Suprapubic skin (tissue), 4 donors: ENCODE measurements at places on chromosomes 3 and 15.

DNA sequence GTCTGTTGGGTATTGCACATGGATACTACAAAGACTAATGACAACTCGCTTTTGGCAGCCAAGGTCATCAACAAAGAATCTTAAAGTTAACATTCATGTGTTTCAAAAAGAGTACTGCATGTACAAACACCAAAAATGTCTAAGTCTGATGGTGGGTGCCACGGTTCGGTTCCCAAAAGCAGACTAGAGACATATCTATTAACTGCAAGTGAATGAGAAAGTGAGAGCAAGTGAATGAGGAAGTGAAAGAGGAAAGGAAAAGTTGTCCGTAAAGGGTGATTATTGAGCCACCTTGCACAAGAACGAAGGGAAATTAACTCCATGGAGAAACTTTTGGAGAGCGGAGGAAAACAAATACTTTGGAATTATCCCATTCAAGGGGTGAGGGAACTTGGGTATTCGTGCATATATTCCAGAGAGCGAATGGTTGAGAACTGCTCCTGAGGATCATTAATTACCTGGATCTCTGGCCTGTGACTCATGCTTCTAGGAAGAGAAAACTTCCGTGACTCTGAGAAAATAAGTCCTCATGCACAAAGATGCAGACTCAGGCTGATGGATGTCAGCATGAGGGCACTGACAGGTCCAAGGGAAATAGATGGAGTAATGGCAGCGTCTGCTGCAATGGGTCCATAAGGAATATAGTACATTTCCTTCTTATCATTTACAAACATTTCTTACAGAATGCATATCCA is 336.5 kb upstream of the TGFBR2 start:
- no peak for DNase-seq
- no peak overlapping the region for H3K27ac ChIP-seq
- no peak overlapping the region for H3K4me3 ChIP-seq
- H3K27me3 ChIP-seq: no peaks in the 10 kb centered on the region

- no peaks in the 10 kb centered on the region for H3K27me3 ChIP-seq
- H3K4me1 ChIP-seq: peaks cover 22% of the 10 kb centered on the region
- DNase-seq: peak; percentile 20
- H3K36me3 ChIP-seq: no peaks in the 10 kb centered on the region
Measured at GRCh38 chr3:194262925-194263305, 88.2 kb downstream of the CPN2 start.

- no peak for DNase-seq
- peaks cover 3% of the 10 kb centered on the region for H3K4me1 ChIP-seq
- no peaks in the 10 kb centered on the region for H3K36me3 ChIP-seq
- no peak overlapping the region for H3K27ac ChIP-seq
- H3K4me3 ChIP-seq: no peak overlapping the region
Measured at GRCh38 chr15:63839722-63840121, 6.0 kb upstream of the HERC1 start.

GRCh38 chr3:179717219-179717618 is 64.4 kb downstream of the USP13 start:
- no peaks in the 10 kb centered on the region for H3K4me1 ChIP-seq
- no peak overlapping the region for H3K4me3 ChIP-seq
- H3K36me3 ChIP-seq: peaks cover 8% of the 10 kb centered on the region

- no peaks in the 10 kb centered on the region for H3K36me3 ChIP-seq
- no peaks in the 10 kb centered on the region for H3K4me1 ChIP-seq
- DNase-seq: no peak
- H3K4me3 ChIP-seq: no peak overlapping the region
- no peaks in the 10 kb centered on the region for H3K27me3 ChIP-seq
Measured at GRCh38 chr3:145209561-145209960, 951.4 kb downstream of the PLOD2 start.

DNA sequence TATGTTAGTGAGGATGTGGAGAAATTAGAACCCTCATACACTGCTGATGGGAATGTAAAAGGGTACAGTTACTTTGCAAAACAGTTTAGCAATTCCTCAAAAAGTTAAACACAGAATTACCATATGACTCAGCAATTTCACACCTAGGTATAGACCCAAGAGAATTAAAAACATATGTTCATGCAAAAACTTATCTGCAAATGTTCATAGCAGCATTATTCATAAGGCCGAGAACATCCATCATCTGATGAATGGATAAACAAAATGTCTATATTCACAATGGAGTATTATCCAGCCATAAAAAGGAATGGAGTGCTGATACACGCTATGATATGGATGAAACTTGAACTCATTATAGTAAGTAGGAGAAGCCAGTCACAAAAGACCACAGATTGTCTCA is 10.3 kb downstream of the SEC13 start:
- DNase-seq: no peak
- no peaks in the 10 kb centered on the region for H3K4me1 ChIP-seq
- H3K36me3 ChIP-seq: peaks cover 94% of the 10 kb centered on the region
- H3K4me3 ChIP-seq: no peak overlapping the region

GRCh38 chr3:5016211-5017161 is 37.2 kb downstream of the BHLHE40 start:
- H3K4me3 ChIP-seq: no peak overlapping the region
- H3K27ac ChIP-seq: peak overlapping the region; percentile 80
- no peaks in the 10 kb centered on the region for H3K36me3 ChIP-seq
- DNase-seq: no peak
- peaks cover 87% of the 10 kb centered on the region for H3K4me1 ChIP-seq

GRCh38 chr3:189276444-189277219 is 104.9 kb downstream of the TPRG1 start:
- H3K36me3 ChIP-seq: no peaks in the 10 kb centered on the region
- no peak overlapping the region for H3K27ac ChIP-seq
- H3K27me3 ChIP-seq: no peaks in the 10 kb centered on the region
- no peak overlapping the region for H3K4me3 ChIP-seq
- peaks cover 29% of the 10 kb centered on the region for H3K4me1 ChIP-seq
- DNase-seq: no peak

GRCh38 chr15:25287823-25288222 is 151.0 kb downstream of the UBE3A start:
- H3K36me3 ChIP-seq: no peaks in the 10 kb centered on the region
- no peaks in the 10 kb centered on the region for H3K27me3 ChIP-seq
- no peak for DNase-seq
- no peak overlapping the region for H3K4me3 ChIP-seq
- no peak overlapping the region for H3K27ac ChIP-seq
- H3K4me1 ChIP-seq: no peaks in the 10 kb centered on the region

DNA sequence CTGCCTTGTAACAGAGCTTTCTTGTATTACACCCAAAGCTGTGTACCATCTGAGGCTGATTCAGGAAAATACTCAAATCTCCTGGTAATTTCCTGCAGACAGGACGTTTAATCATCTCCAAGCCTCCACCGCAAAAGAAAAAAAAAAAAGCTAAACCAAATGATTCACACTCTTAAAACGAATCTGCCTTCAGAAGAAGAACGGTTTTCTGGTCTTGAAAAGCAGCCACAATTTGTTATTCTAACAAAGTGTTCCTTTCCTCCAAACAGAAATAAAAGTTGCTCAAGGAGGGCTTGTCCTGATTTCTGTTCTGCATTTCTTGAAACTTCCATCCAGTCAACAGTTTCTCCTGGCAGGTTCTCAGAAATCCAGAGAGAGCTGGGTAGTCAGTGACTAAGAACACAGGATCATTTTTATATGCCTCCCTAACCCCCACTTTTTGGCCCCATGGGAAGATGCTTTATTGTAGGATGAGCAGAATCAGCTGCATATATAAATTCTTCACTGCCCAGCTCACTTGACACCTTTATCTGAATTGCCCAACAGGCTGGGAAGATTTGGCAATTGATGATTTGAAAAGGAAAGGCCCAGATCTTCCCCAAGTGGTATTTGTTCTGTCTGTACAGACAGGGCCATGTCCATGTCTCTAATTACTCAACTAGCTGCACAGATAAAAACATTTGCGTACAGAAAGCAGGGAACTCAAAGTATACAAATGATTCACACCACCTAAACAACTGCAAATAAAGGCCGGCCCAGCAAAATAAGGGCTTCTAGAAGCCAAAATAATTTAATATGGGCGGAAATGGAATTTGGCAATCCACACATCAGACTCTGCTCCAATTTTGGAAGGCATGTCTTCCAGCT is 41.0 kb upstream of the PRICKLE2 start:
- no peaks in the 10 kb centered on the region for H3K27me3 ChIP-seq
- peaks cover 38% of the 10 kb centered on the region for H3K4me1 ChIP-seq
- peak overlapping the region; percentile 84 for H3K27ac ChIP-seq
- DNase-seq: no peak
- no peaks in the 10 kb centered on the region for H3K36me3 ChIP-seq

DNA sequence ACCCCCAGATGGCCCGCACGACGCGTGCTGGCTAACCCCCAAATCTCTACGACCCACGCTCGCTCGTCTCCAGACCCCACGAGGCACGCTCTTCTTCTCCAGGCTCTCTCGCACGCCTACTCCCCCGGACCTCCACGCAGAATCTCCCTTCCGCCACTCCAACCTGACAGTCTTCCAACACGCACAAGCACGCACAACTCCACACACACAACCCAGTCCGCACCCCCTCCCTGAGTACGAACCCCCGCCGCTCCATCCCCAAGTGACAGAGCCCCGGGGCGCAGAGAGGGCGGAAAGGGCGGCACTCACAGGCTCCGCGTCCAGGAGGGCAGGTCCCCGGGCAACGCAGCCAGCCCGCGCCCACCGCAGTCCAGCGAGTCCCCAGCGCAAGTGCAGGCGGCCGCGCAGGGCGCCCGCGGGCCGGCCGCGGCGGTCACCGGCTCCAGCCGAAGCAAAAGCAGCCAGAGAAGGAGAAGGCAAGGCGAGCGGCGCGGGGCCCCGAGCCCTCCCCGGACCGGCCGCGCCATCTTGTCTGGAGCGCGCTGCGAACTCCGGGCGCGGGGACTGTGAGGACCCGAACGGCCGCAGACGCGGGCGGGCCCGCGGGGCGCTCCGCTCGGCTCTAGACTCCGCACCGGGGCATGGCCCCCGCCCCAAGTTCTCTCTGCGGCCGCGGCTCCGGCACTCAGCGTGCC is 794 bp downstream of the LRIG1 start:
- no peaks in the 10 kb centered on the region for H3K27me3 ChIP-seq
- DNase-seq: peak; percentile 75
- peaks cover 43% of the 10 kb centered on the region for H3K4me1 ChIP-seq
- H3K4me3 ChIP-seq: peak overlapping the region; percentile 96
- H3K27ac ChIP-seq: peak overlapping the region; percentile 92

GRCh38 chr3:134186391-134186790 is 64.3 kb downstream of the RYK start:
- H3K36me3 ChIP-seq: peaks cover 50% of the 10 kb centered on the region
- H3K4me1 ChIP-seq: no peaks in the 10 kb centered on the region
- DNase-seq: no peak
- no peak overlapping the region for H3K27ac ChIP-seq
- H3K4me3 ChIP-seq: no peak overlapping the region
- no peaks in the 10 kb centered on the region for H3K27me3 ChIP-seq
